Osteoblast (primary cell): ENCODE measurements at places on chromosomes 13 and 19. TPM values are rescaled to one million over a fixed set of nuclear protein-coding genes. Genes with fewer than 3 reads are reported as not detected.

The RAD23A gene
- total RNA-seq, result 80.2 and 84.0 TPM in 2 replicates

The HSD17B14 gene
- 1.8 and 2.1 TPM in 2 replicates for total RNA-seq

The PLPP2 gene
- total RNA-seq, result 1.1 and 1.5 TPM in 2 replicates

The TEX101 gene
- total RNA-seq, result not detected in 2 replicates

The NTN5 gene
- under 0.01 and 0.29 TPM in 2 replicates for total RNA-seq

The POSTN gene
- total RNA-seq, result 1,081 and 1,287 TPM in 2 replicates

The TPTE2 gene
- not detected in 2 replicates for total RNA-seq

The PEAK3 gene
- total RNA-seq, result under 0.01 TPM in 1 of 2 replicates, not detected in the other

The MBD3L2 gene
- total RNA-seq, result not detected in 2 replicates

The DKKL1 gene
- total RNA-seq, result 0.36 TPM in 1 of 2 replicates, not detected in the other

DNA sequence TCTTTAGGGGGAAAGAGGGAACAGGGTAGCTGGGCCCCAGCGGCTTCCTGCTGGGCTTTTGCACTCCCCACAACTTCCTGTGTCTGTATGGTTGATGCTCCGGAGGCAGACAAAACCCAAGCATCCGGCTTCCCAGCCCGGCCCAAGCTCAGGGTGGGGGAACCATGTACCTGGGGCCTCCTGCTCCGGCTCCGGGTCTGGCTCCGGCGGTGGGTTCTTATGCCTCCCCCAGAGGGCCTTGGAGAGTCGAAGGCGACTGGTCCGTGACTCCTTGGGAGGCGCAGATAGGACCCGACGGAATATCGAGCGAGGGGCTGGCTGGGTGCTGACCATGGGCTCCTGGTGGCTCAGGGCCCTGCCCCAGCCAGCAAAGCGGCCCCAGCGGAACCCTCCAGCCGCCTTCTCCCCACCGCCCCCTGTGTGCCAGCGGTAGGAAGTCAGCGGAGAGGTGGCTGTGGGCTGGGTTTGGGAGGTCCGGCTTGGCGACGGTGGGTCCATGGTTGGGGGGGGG is 428 bp downstream of the RASAL3 start:
- no peak for DNase-seq

DNA sequence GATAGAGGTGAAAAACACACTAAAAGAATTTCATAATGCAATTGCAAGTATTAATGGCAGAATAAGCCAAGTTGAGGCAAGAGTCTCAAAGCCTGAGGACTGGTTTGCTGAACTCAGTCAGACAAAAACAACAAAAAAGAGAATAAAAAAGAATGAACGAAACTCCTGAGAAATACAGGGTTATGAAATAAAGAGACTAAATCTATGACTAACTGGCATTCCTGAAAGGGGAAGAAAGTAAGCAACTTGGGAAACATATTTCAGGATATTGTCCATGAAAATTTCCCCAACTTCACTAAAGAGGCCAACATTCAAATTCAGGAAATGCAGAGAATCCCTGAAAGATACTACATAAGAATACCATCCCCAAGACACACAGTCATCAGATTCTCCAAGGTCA is 47.8 kb downstream of the UBL3 start:
- DNase-seq, result no peak

DNA sequence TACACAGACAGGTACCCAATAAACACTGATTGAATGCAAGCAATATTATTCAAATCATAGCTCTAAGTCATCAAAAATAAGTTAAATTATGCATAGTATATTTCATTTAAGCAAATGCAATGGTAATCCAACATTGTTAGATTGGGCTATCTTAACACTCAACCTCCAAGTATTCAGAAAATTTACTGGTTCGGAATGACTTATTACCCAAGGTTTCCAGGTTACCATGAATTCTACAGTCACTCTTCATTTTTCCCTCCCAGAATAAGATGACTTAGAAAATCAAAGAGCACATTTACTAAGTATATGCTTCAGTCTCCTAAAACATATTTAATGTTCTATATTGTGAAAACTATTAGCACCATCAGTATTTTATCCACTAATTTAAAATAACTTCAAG is 6.0 kb downstream of the UBL3 start:
- no peak for DNase-seq

GRCh38 chr19:58181902-58182576 is 822 bp upstream of the ZNF274 start:
- DNase-seq, result peak; percentile 72

- no peak for DNase-seq
Observed at GRCh38 chr19:41906271-41906670, 22.0 kb downstream of the ERFL start.

DNA sequence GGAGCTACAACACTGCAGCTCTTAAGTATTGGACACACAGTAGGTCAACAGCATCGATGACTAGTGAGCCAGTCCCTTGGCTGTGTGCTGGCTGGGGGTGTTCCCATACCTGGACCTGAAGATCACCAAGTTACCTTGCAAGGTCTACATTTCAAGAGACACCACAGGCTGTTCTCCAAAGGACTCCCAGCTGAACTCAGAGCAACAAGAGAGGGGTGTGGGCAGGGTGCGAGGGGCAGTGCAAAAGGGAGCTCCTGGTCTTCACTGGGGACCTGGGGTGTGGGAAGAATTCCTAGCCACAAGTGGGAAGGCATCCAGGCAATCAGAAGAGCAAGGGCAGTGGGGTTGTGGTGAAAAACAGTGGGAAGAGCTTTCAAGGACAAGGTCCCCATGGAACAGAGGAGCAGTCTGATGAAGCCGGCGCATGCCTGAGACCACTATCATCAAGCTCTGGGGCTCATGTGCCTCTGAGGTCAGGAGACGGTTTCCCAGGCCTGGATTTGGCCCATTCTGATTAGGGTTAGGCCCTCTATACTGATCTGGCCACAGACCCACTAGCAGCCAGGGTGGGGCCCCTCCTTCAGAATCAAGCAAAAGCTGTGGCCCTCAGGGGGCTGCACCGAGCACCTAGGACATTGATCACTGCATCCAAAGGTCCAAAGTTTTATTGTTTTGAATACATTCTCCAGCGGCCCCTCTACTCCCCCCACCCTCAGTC is 4.7 kb upstream of the GSK3A start:
- DNase-seq, result peak; percentile 97

DNA sequence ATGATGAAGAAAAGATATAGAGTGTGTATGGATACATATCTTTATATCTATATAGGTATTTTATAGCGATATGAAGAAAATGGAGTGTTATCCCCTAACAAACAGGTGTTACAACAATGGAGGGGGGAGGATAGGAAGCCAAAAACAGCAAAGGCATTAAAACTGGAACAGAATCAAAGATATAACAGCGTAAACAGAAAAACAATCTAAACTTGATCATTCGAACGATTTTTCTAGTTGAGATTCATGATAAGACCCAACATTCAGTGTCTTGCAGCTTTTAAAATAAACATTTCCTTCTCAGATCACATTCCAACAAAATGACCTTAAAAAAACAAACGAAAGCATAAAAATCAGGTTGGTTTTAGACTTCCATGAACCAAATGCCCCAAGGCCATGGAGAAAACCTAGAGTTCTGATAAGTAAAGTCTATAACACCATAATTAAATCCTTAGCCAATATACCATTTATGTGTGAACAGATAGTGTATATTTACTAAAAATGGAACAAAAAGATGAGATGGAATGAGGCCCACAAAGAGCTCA is 55.7 kb downstream of the CAB39L start:
- DNase-seq, result no peak

DNA sequence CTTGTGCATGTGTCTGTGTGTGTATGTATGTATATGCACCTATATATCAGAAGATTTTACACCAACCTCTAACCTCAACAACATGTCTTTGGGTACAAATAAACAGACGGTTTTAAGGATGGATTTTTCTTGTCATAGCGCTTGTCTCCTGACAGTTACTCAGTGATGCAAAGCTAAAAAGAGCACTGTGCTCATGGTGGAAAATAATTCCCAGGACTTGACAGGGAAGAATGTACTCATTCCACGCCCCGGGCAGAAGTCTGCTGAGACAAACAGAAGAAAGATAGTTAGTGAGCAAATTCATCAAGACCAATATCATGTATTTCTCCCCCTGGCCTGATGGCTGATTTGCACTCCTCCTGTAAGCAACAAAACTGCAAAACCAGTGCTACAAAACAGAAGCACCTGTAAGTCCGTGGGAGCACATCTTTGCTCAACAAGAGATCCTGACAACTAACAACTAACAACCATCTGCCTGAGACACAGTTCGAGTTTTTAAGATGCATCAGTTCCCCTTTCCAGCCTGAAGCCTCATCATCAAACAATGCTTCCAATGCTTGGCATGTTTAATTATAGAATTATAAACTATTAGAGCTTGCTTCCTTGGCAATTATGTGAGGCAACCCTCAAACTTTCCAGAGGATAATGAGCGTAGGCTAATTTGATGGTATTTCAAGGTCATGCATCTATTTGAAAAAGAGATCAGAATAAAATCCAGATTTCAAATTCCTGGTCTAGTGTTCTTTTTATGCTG is 812.7 kb upstream of the MIR17HG start:
- no peak for DNase-seq

DNA sequence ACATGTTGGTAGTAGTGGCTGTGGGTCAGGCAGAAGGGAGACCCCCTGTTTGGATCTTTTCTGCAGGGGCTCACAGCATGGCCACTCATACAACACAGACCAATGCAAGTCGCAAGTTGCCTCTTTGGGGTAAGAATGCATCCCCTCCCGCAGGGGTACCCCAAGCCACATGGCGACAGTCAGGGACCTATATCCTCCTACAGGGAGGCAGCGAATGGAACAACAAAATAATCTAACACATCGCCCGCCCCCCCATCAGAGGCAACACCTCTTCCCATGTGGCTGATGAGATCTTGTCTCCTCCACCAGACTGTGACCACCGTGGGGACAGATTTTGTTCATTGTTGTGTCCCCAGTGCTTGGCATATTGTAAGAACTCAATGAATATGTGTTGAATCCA is 40.7 kb upstream of the PNMA8B start:
- DNase-seq, result no peak

DNA sequence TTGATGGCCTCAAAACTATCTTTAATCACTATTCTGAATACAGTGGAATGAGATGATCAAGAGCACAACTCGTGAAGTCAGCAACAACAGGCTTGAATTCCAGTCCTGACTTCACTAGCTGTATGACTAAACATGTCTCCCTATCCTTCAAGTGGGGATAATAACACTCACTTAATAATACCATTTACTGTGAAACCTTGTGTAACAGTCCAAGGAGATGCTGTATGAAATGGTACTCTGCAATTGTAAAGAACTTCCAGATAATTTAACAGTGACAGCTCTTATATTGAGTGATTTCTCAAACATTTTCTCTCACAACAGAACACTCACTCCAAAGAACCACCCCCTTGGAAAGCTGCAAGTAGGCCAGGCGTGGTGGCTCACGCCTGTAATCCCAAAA is 823.1 kb downstream of the DIAPH3 start:
- DNase-seq, result no peak

DNA sequence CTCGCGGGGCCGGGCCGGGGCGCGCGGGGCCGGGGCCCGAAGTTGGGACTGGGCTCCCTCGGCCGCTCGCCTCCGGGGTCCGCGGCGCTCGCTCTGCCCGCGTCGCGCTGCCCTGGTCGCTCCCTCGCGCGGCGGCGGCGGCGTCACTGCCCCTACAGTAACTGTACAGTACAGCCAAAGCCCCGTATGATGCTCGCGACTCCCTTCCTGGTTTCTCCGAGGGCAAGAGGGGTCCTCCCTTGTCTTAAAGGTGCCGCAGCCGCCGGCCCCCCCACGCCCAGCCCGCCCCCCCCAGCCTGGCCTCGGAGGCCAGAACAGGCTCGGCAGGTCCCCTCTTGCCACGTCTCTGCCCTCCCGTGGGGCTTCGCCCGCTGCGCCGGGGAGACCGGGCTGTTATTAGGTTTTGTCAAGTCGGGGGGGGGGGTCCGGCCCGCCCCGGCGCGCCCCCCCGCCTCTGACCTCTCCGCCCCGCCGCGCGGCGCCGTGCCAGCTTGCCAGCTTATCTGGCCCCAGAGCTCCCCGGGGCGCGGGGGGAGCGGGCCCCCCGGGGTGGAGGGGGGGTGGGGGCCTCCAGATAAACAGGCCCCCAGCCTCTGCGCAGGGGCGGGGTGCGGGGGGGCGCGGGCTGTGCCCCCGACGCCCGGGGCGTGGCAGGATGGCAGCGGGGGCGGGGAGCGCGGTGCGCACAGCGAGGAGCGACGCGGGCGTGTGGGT is at the start of gene ZBTB7A:
Gene ZBTB7A (minus strand): TSS at position 218 of the 714 bp plus-strand sequence. CDS start 11,667 bp downstream, outside the sequence.
- peak; percentile 98 for DNase-seq

- peak; percentile 44 for DNase-seq
Observed at GRCh38 chr19:18164072-18164471, 9.5 kb upstream of the IFI30 start.

GRCh38 chr13:23160638-23161480 is 19.9 kb upstream of the SGCG start:
- peak; percentile 72 for DNase-seq

DNA sequence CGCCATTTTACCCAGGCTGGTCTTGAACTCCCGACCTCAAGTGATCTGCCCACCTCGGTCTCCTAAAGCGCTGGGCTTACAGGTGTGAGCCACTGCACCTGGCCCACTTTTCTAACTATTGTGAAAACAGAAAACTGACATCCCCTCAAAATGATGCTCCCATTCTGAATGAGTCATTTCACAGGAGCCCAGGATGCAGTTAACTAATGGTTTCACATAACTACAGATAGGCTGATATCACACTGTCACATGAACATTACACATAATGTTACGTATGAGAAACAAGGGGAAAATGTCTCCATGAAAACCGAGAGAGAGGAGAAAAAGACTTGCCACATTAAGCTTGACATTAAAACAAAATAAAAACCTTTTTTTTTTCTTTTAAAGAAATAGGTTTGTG is 37.5 kb downstream of the N4BP2L2 start:
- DNase-seq, result no peak

DNA sequence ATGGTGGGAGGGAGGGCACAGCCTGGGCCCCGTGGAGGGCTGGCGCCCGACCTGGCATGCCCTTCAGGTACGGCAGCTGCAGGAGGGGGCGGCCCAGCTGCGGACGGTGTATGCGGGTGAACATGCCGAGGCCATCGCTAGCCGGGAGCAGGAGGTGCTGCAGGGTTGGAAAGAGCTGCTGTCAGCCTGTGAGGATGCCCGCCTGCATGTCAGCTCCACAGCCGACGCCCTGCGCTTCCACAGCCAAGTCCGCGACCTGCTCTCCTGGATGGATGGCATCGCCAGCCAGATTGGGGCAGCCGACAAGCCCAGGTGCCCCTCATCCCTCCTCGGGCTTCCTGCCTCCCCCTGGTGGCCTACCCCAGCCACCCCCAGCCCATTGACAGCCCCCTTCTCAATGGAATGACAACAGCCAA is 16.6 kb upstream of the SHKBP1 start:
- DNase-seq, result peak; percentile 44

DNA sequence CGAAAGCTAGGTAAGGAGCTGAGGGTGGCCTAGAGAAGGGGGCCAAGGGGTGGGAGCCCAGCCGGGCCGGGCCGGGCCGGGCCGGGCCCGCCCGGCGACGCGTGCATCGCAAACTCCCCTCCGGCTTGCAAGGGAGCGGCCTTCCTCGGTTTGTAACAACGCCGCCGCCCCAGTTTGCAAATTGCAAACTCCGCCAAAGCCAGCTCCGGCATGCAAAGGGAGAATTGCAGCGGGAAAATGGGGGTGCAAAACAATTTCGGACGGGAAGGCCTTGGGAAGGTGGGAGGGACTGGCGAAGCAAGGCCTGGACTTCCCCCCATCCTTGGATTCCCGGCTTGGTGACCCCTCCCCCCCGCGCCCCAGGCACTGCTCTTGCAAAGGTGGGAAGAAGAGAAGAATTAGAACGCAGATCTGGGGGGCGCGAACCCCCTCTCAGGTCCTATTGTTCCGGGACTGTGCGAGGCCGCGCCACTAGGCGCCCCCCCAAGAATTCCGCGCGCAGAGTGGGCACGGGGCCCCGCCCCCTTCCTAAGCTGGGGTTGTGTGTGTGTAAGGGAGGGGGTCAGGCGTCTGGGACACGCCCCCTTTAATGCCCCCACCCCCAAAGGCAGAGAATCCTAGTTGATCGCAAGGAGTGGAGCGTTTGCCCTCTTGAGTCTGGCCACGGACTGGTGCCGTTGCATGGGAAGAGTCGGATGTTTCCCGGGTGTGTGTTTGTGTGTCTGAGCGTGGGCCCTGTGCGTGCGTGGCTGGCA is 926 bp downstream of the PRR12 start:
- DNase-seq, result peak; percentile 96
